ENCODE measurements at places on chromosomes 12 and 14.

- no peak for DNase-seq
These were observed 972 bp downstream of the SAMD4A start for GRCh38 chr14:54567639-54568561.

- DNase-seq, result no peak
These were observed 64.7 kb upstream of the CISTR start for GRCh38 chr12:53816360-53817020.

GRCh38 chr12:32148372-32148771 is 41.7 kb downstream of the BICD1 start:
- DNase-seq, result no peak

- DNase-seq, result no peak
These were observed 337.9 kb upstream of the NOVA1 start for GRCh38 chr14:26935733-26936132.

GRCh38 chr14:91159906-91160305 is 46.0 kb downstream of the DGLUCY start:
- no peak for DNase-seq

DNA sequence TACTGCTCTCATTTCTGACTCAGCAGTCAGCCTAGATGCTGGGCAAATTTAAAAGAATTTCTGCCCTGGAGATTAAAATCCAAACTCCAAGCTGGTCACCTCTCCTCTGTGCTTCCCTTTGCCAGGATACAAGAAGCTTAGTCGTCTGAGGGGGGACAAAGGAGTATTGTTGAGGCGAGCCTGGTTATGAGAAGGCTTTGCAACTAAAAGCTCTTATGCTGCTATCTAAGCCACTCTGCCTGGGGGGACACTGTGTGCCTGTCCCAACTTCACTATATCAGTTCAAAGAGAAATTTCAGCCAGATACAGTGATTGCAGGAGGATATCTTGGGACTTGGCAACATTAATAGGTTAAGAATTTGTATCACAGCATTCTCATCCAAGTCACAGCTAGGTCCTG is 10.8 kb upstream of the PLEKHH1 start:
- no peak for DNase-seq

- no peak for DNase-seq
These were observed 249.9 kb downstream of the DAD1 start for GRCh38 chr14:22338917-22339715.

GRCh38 chr12:101455685-101456084 is 19.5 kb upstream of the SPIC start:
- no peak for DNase-seq

DNA sequence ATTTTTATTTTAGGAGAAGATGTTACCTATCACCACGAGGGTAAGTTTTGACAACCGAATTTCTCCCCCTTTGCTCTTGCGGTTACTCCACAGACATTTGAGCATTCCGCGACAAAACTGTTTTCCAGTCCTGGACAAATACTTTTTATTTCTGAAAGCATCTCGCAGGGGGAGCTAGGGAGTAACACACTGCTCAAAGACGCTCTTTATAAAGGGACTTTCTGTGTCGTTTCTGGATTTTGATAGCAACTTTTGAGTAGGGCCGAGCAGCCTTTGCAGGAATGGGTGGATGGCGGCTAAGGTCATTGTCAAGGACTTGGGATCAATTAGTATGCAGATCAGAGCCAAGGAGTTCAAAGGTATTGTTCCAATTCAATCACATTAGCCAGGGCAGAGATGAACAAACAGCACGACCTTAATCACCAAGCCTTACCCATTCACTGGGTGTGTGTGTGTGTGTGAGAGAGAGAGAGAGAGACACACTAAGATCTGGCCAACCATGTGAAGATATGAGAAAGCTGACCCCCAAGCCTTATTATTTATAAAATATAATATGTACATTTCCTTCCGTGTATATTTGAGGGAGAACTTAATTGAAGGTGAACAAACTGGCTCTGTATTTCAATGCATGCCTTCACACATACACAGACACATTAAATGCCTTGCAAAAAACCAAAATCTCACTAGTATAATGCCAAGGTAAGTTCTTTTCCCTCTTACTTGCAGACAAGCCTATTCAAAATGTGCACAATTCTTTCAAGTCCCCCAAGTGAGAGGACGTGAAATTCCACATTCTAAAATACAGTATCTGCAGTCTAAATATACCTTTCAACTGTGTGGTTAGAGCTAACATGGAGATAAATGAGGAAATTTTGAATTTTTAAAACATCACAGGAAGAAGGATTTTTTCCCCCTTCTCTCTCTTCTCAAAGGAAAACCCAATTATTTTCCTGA is 613.8 kb downstream of the VRK1 start:
- DNase-seq, result no peak

- no peak for DNase-seq
These were observed 441 bp downstream of the PDE3A start for GRCh38 chr12:20368651-20369304.

DNA sequence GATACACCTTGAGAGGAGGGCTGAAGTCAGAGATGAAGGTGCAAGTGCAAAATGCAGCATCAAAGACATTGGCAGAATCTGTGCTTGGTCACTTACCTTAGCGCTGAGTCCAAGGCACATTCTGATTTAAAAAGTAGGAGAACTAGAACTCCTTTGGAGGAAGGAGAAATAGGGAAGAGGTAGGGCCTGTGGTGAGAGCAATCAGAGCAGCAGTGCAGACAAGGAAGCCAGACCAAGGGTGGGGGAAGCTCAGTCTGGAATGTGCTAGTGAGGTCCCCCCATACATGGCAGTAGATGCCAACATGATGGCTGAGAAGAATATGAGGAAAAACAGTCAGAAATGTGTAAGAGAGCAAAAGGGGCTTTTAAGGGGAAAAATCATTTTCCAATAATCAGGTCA is 206.5 kb downstream of the SSPN start:
- DNase-seq, result no peak

- DNase-seq, result no peak
These were observed 19.0 kb upstream of the GPRC5A start for GRCh38 chr12:12872139-12872933.

GRCh38 chr14:102866982-102867761 is 55.3 kb upstream of the AMN start:
- DNase-seq, result no peak

DNA sequence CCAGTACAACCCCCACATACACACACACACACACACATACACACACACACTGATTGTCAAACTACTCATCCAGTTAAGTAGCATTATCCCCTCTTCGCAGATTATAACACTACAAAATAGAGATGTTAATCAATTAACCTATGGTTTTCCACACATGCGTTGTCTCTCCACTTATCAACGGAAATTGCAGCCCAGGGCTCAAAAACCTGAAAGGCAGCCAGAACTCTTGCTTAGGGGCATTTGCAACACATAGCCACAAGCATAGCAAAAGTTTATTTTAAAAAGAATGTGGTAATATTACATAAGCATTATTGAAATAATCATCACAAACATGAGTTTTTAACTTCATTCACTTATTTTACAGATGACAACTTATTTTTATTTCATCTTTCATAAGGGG is 265.8 kb downstream of the SLC16A7 start:
- DNase-seq, result no peak

GRCh38 chr12:83093426-83093825 is 406.7 kb downstream of the TMTC2 start:
- no peak for DNase-seq

DNA sequence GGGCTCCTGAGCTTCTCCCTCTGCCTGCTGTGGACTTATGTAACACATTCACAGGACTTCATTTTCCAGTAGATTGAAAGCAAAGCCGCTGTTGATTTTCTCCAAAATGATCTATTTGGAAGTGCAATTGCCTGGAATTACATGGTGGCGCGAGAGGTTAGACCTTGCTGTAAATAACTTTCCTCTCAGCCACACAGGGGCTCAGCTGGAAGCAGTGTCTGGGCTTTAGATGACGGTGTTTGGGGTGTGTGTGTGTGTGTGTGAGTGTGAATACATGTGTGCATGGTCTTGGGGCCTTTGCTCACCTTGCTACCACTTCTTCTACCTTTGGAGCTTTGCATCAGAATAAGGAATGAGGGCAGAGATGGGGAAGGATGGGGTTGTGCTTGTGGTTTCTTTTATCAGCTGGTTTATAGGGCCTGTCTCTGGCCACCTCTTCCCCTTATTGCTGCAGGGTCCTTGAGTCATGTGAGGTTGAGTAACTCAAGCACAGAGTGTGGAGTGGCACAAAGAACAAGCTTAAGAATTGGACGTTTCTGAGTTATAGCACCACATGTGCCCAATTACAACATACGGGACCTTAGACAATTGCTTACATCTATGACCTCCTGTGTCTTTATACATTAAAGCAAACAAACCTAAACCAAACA is 280.6 kb downstream of the NRXN3 start:
- DNase-seq, result no peak

- DNase-seq, result no peak
These were observed 3.0 kb downstream of the SETD1B start for GRCh38 chr12:121806546-121807423.

DNA sequence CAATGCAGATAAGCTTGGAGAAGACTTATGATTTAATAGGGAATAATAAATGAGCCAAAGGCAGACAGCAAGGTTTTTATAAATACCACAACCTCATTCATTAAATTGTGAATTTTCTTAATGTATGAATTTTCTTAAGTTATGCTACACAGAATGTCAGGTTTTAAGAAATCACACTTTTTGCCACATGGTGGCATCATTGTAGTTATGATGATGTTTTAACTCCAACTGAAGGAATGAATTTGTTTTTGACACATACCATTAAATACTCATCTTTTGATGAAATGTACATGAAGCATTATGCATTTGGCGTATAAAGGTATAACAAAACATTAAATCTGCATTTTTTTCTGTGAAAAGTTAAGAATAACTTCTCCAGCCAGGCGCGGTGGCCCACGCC is 524.1 kb upstream of the FBXO33 start:
- no peak for DNase-seq

GRCh38 chr12:21819236-21819635 is 44.7 kb upstream of the KCNJ8 start:
- no peak for DNase-seq

GRCh38 chr12:124057691-124058090 is 84.7 kb downstream of the ZNF664 start:
- DNase-seq, result no peak

GRCh38 chr12:21526053-21526452 is at the start of gene SPX:
Gene SPX, plus strand, starts transcription at chr12:21526296. Its CDS starts 177 bp downstream, at chr12:21526473.
- DNase-seq, result no peak

GRCh38 chr12:44709166-44709565 is 166.9 kb downstream of the NELL2 start:
- no peak for DNase-seq

DNA sequence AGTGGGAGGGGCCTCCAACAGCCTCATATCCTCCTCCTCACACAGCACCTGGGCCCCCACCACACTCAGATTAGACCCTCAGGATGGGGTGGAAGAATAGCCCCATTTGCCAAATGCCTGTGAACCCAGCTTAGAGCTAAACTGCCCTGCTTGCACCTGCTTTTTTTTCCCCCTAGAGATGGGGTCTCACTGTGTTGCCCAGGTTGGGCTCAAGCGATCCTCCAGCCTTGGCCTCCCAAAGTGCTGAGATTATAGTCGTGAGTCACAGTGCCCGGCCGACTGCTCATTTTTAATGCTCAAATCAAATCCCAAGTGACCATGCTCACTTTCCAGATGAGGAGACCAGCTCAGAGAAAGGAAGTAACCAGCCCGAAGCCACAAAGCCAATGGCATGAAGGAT is 27.1 kb downstream of the TESC start:
- no peak for DNase-seq

GRCh38 chr12:65492998-65493912 is 214.8 kb downstream of the MSRB3 start:
- DNase-seq, result no peak

DNA sequence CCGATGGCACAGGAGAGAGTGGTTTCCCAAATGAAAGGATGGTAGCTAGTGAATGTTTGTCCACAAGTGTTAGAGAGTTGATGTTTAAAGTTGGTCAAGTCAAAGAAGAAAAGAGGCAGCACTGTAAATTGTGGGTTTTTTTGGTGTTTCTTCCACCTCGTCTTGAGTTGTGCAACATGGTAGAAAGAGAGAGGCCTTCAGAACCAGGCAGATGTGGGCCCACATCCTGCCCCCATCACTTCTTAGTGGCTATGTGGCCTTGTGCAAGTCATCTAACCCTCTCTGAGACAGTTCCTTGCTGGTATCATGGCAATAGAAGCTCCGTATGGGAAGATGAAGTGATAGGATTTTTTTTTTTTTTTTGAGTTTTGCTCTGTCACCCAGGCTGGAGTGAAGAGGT is 60.8 kb downstream of the NDUFA12 start:
- no peak for DNase-seq

- no peak for DNase-seq
These were observed 11.4 kb downstream of the DGLUCY start for GRCh38 chr14:91125271-91125660.

- no peak for DNase-seq
These were observed 23.0 kb upstream of the REP15 start for GRCh38 chr12:27673101-27673718.

DNA sequence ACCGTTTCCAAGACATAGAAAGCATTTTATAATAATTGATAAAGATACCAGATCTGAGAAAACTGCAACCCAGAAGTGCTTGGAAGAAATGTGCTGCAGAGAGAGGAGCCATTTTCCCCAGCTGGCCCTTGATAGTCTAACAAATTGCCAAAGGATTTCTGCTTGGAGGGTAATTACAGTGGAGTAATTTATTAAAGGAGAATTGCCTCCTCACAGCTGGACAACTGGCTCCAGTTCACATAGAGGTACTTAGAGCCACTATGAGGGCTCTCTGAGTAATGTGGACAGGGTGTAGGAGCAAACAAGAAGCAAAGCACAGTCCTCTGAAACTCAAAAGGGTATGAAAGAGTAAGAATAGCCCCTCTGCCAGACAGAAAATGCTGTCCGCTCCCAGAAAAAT is 335.6 kb downstream of the SYT1 start:
- no peak for DNase-seq

All from GM18507 (cell line).